ENCODE measurements at places on chromosomes 5 and 9.

GRCh38 chr5:3348576-3349535, 246.8 kb upstream of the IRX1 start:
- no peak for DNase-seq

GRCh38 chr5:348726-349125, 27.2 kb downstream of the AHRR start:
- DNase-seq, result no peak

- DNase-seq, result no peak
Measured at GRCh38 chr5:68251386-68251785, 35.8 kb downstream of the PIK3R1 start.

GRCh38 chr5:169251333-169252084, 49.4 kb downstream of the SLIT3 start:
- no peak for DNase-seq

DNA sequence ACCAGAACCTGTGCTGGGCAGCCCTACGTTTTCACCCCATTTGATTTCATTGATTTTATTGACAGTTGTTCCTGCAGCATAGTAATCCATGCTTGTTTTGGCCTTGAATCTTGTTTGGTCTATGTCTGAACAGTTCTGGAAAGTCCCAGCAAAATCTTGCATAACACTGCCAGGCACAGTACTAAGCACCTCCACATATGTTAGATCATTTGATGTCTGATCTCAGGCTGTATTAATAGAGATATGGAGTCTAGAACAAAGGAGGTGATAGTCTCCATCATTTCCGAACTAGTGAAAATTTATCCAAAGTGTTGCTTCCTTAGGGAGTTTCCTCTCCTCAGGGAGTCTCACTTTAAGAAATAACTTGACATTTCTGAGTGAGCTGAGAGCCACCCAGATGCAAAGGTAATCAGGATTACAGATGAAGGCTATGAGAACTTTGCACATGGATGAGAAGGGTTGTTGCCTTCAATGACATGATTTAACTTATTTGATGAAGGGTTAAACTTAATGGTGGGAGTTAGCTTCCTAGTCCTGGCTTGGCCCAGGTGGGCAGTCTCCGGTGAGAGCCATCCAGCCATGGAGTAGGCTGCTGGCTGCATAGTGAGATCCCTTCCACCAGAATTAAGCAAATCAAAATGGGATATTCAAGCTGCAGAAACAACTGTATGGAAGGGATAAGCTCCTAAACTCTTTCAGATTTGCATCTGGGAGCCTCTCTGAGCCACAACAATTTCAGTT, 173.8 kb upstream of the MVB12B start:
- DNase-seq, result no peak

DNA sequence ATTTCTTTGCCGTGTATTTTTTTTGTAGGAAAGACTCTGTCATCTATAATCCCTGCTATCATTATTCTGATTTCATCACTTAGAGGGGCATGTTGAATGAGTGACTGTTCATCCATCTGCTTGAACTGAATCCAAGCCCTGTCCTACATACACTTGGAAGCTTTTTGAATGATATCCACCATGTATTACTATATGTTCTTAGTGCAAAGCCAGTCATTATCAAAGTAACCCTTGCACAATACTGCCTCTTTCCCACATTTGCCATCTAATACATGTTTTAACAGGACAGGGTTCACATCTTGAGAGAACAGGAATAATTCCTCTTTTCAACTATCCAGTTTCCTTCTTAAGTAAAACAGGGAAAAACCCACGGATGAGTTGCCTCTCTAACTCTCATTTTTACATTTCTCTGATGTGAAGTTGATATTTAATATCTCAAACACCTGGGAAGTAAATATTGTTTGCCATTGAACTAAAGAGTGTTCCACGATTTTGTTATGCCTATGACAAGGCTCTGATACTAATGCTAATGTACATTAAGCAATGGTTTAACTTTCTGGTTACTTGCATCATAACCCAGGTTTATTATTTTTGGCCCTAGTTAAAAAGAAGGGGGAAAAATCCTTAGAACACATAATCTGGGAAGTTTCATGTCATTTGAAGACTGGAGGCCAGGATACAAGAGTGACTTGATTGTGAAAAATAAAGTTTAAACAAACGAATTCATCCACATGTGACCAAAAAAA, 103.7 kb upstream of the TARS1 start:
- DNase-seq, result no peak

GRCh38 chr5:8644377-8644776, 775.4 kb downstream of the MTRR start:
- no peak for DNase-seq

DNA sequence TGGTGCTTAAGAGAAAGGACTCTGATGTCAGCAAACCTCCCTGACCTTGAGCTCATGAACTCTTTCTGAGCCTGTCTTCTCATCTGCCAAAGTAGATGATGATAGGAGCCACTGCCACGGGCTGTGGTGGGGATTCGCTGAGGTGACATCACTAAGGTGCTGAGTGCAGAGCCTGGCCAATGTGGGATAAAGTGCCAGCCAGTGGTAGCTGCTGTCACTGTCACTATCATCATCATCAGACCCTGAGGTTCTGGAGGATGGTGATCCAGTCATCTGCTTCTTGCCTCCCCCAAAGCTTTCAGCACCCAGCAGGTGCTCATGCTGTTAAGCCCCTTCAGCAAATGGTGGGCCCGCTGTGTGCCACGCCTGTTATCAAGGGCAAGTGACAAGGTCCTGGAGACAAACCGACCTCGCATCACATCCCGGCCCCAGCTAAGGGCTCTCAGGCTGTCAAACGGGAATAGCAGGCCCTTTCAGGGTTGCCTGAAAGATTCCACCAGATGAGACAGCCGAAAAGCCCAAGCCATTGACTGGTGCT, 6.4 kb downstream of the FPGS start:
- DNase-seq, result no peak

DNA sequence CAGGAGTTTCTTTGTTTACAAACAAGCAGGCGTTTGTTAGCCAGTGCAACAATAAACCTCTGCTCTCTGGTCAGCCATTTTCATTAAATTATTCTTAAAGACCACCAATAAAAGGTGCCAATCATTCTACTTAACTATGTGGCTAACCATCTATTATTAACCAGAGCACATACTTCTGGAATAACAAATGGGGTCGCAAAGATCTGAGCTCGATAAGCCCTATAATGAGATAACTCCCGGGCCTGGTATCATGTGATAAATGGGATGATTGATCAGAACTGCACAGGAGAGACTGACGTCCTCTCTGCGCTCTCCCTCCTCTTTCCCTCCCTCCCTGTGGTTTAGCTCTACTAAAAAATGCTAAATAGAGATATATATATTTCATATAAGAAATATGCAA, 488.2 kb downstream of the NTRK2 start:
- no peak for DNase-seq

DNA sequence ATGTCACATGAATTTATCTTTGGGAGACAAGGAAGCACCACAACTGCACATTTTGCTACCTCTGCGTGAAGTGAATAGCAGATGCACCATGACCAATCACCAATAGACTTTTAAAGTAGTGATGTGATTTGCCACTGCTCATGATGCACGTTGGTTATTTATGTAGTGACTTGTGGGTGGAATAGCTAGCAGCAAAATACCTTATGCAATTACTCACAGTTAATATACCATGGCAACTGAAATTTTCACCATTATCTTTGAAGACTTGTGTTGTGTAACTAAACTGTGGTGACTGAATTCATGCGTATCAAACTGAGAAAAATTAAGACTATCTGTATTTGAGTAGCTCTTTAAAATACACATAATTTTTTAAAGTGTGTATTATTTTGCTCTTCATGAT, 46.2 kb upstream of the TUSC1 start:
- DNase-seq, result no peak

DNA sequence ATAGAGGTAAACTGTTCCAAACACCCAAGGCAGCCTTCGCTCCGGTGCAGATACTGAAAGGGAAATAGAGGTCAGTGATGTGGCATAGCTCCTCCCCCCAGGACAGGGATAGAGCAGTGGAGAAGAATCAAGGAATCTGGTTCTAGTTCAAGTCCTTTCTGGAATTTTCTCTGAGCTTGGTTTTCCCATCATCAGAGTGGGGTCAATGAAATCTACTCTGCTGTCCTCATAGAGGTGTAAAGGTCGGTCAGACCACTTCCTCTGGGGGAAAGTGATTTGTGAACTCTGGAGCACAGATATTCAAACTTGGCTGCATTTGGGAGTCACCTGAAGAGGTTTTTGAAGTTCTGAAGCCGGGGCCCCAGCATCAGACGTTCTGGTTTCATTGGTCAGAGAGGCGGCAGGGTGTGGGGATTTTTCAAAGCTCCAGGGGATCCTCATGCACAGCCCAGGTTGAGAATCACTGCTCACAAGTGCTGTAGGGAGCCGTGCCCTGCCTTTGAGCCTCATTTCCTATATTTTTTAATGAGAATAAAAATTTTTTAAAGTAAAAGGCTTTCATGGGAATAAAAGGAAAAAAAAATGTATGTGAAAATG, 105.7 kb upstream of the RAD23B start:
- DNase-seq, result no peak

- DNase-seq, result no peak
Measured at GRCh38 chr5:154647114-154647760, 107.9 kb upstream of the LARP1 start.
